Left colon (tissue), 2 donors: ENCODE measurements at places on chromosomes 13 and 19. TPM values are rescaled to one million over a fixed set of nuclear protein-coding genes. Genes with fewer than 3 reads are reported as not detected.

The RNASEH2A gene
- total RNA-seq = 10.9 TPM

The IFT88 gene
- total RNA-seq = 12.6 TPM

The DCLK1 gene
- 7.3 TPM for total RNA-seq

The ZNF98 gene
- total RNA-seq = not detected

GRCh38 chr19:33998739-33999345 lies 173.5 kb upstream of the LSM14A start:
- no peak for DNase-seq

DNA sequence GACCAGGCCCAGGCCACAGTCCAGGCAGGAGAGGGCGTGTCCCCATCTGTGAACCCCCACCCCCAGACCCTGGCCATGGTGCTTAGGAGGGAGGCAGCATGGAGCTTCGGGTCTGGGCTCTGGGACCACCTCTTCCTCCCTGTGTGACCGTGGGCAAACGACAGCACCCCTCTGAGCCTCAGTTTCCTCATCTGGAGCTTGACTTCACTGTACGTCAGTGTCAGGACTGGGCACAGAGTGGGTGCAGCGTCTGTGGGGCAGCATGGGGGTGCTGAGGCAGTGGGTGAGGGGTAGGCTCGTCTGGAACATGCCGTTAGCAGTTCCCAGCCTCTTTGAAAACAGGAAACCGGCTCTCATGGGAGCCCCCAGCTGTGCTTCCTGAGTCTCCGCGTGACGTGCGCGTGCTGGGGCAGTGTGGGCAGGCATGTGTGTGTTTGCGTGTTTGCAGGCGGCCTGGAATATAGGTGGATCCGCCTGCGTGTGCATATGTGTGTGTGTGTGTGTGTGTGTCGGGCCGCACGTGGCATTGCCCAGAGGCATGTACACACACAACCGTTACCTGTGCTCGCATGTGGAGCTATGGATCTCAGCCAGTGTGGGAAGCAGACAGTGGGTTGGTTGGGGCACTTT lies 15.8 kb downstream of the ARRDC2 start:
- DNase-seq = peak; percentile 73

DNA sequence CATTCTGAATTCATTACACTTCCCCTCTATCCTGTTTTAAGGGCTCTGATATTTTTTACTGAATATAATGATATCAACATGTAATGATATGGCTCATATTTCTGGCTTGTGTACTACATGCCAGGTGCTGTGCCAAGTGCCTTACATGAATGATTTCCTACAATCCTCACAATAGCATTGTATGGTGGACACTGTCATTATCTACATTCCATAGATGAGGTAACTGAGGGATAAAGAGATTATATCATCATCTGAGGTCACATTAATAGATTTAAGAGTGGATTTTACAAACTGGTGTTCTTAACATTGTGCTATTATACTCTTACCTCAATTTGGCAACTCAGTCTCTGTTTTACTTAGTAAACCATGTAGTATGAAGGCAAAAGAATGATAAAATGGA lies 502.0 kb downstream of the LIG4 start:
- DNase-seq = no peak

DNA sequence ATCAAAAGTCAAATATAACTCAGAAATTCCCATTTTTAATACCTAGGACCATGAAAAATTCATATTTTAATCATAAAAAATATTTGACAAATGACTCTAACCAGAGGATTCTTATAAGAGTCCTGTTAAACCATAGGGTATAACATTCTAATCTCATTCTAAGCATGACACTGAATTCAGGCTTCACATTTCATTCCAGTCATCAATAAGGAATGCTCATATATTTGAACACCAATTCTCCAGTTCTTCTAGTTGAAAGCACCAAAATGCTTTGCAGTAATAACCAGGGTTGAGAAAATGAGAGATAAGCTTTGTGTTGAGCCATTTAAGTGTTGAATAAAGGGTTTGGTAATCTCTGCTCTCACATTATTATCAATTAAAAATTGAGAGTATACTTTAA lies 147.5 kb downstream of the VWA8 start:
- DNase-seq = no peak

- DNase-seq = peak; percentile 64
Measured at GRCh38 chr19:13055213-13056051, 47.2 kb downstream of the LYL1 start.

DNA sequence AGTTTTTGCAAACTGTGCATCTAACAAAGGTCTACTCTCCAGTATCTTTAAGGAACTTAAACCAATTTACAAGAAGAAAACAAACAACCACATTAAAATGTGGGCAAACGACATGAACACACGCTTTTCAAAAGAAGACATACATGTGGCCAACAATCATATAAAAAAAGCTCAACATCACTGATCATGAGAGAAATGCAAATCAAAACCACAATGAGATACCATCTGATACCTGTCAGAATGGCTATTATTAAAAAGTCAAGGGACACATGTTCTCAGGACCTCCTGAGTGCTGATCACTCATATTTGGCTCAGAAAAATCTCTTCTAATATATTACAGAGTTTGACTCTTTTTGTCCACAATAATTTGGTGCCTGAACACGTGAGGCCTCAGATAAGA lies 14.2 kb upstream of the LILRB1 start:
- DNase-seq = no peak

DNA sequence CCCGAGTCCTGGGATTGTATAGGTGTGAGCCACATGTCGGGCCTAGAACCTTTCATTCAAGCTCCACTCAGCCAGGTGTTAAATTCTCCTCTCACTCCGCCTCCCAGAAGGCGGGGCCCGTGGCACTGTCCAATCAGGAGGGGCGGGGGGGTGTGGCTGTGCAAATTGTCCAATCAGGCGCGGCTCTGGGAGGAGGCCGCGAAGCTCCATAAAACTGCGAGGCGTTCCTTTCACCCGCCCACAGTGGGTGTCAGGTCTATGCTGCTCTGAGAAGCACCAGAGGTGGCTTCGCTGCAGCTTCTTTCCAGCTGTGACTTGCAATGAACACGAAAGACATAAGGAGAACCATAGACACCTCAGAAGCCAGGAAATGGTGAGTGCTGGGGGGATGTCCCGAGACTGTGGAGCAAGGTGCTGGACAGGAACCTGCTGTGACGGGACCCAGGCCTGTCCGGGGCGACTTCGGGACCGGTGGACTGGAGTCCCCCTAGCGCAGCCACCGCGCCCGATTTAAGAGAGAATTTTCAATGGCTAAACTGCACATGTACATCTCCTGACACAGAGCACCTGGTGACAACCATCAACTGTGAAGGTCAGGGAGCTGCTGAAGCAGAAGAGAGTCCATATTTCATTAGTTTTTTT lies 3.0 kb upstream of the ZNF136 start:
- DNase-seq = no peak

GRCh38 chr13:26036383-26036782 lies 15.4 kb downstream of the SHISA2 start:
- no peak for DNase-seq

DNA sequence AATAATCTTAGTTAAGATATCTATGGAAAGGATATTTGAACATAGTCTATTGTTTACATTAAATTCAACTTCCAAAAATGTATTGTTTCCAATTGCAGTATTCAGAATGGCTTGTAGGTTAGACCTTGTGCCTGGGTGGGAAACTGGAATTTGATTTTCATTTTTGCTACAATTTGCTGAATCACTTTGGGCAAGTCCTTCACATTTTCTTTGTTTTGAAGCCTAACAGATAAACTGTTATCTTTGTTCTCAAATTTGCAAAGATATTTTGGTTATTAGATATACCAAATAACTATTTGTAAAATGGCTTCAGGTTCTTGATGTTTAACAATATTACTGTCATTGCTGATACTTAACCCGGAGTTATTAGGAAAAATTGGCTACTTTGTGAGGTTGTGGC lies 82.6 kb downstream of the WDFY2 start:
- no peak for DNase-seq

DNA sequence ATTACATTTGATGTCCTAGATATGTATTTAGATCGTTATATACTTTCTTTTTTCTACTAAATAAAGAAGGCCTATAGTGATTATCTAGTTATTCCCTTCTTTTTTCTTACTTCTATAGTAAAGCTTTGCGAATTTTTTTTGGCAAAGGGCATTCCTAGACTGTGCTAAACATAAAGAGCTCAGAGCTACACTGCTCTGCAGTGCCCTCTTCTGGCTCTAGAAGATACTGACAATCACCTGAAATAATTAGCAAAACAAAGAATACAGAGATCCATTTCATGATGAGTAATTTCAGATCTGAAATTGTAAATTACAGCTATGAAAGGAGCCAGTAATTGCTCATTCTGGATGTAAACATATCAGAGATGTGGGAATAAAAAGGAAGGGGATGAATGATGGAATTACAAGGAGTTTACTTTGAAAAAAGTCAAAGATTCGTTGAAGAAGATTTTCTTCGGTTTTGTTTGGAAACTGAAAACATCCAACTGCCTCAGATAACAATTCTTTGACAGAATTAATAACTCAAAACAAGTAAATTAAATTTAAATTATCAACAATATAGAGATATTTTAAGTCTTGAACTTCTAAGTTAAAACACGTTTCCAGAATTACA lies 288.5 kb downstream of the NALCN start:
- DNase-seq = no peak

DNA sequence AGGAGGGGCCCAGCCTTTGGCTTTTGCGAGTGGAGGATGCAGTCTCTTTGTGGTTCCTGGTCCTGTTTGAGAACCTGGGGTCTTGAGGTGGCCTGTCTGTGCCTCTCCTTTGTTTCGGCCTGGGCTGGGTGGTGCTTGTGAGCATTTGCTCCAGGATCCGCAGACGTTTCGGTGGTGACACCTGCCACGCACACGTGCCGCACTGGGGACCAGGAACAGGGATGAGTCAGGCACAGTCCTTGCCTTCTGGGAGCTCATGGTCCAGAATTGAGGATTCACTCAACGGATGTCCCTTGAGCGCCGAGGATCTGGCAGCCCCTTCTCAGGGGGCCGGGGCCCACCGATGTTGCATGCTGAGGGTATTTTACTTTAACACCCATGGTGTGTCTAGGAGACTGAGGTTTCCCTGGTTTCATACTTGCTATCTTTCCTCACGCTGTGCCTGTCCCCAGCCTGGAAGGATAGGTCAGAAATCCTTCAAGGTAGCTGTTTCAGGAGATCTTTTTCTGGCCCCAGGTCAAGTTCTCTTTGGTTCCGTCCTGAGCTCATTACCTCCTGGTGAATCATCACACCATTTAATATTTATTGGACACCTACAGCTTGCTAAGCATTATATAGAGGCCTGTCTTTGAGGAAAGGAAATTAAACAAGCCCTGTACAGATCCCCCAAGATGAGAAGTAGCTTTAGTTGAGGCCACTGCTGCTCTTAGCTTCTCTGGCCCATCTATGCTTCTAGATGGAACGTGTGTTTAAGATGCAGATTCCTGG lies 5.1 kb downstream of the HDGFL2 start:
- no peak for DNase-seq

- peak; percentile 64 for DNase-seq
Measured at GRCh38 chr13:100588331-100589177, at the start of gene GGACT. TSS of gene GGACT (minus strand) at chr13:100588789. CDS start at chr13:100532591, 56,198 bp downstream.

- DNase-seq = no peak
Measured at GRCh38 chr19:33997690-33998089, 174.6 kb upstream of the LSM14A start.

DNA sequence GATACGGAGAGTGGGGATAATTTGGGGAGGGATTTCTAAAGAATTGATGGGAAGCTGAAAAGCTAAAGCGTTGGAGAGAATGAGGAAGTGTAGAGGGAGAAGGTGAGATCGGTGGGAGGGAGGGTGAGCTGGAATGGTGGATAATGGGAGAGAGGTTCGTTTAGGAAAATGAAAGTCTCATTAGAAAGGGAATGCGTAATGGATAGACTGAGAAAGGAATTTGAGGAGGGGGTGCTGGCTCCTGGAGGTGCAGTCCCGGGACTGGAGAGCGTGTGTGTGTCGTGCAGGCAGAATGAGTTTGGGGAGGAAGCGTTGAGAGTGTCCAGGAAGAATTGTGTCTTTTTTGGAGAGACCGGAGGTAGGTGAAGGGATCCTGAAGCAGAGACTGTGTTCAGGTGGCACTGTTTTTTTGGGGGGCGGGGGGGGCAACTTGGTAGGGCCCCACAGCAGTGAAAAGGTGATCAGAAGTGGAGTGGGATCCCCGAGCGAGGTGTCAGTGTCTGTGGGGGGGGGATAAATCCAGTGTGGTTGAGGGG lies 1.4 kb downstream of the ACTN4 start:
- no peak for DNase-seq

DNA sequence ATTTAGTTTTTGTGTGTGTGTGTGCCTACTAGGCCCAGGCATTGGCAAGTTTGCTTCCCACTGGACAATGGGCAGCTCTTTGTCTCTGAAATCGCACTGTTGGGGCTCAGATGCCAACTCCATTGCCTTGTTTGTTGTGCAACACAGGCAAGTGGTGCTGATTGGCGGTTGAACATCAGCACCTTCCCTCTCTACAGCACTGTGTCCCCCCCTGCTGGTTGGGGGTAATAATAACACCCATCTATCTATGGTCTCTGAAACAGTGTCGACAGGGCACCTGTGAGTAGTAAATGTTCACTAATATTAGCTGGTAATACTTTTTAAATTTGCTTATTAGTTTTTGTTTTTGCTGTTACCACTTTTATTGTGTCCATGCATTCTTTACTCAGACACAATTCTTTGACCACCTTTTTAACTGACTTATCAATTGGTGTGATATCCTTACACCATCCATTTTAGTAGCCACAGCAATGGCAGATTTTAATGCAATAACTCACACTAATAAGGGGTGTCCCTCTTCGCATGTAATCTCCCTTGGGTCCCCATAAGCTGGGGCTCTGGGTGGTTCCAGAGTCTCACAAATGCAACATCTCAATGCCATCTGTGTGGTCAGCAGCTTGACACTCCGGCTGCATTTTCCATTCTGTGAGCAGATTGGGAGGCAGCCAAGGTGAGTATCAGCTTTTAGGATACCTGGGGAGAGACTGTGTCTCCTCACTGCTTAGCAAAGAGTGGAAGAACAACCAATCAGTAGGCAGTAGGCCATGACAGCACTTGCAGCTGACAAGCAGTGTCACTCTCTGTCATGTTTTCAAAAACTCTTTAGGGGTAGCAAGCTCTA lies 47.7 kb upstream of the UQCRFS1 start:
- no peak for DNase-seq

GRCh38 chr13:27504868-27505194 lies 54.5 kb upstream of the MTIF3 start:
- DNase-seq = no peak

GRCh38 chr13:46679369-46680120 lies 117.4 kb downstream of the ESD start:
- DNase-seq = peak; percentile 32

GRCh38 chr13:112870737-112871287 lies 98.2 kb upstream of the MCF2L start:
- no peak for DNase-seq

GRCh38 chr13:72839831-72840426 lies 58.0 kb downstream of the PIBF1 start:
- peak; percentile 72 for DNase-seq

- DNase-seq = no peak
Measured at GRCh38 chr13:45320876-45321629, 19.9 kb downstream of the TPT1 start.
